ENCODE measurements at places on chromosomes 6 and 20.

DNA sequence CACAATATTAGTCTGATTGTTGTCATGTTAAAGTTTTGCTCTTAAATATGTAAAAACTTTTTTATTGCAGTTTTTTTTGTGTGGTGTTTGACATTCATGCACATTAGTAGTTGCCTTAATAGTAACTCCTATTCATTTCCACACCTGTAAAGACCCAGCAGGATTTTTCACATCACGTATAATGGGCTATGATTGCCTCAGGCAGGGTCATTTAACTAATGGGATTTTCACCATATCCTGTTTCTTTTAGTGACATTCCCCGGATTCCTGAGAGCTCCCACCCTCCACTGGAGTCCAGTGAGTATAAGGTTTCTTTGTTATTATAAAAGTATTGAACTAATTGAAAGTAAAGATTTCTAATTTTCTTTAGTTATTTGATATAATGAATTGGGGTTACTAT is 359.2 kb downstream of the RIMS1 start:
- DNase-seq, result no peak

DNA sequence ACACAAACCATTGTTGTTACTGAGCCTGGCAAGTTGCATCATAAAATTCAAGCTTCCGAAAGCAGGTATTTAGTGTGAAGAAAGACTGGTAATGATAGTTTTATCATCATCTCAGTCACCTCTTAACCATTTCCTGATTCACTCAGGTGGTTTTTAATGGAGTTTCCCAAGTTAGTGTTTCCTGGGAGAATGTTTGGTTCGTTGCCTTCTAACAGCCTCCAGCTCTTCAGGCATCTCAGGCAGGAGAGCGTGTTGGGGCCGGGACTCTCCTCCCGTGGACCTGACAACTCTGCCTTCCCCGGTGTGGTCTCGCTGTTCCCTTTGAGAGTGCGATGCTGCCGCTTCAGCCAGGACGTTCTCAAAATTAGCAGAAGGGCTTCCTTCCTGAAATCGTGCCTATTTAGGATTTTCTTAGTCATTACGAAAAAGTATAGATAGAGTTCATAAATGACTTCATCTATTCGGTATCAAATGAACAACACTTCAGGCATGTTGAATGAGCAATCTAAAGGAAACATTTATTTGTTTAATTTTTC is 105.0 kb upstream of the QKI start:
- DNase-seq, result no peak

GRCh38 chr6:144939921-144940320 is 654.8 kb downstream of the UTRN start:
- no peak for DNase-seq

DNA sequence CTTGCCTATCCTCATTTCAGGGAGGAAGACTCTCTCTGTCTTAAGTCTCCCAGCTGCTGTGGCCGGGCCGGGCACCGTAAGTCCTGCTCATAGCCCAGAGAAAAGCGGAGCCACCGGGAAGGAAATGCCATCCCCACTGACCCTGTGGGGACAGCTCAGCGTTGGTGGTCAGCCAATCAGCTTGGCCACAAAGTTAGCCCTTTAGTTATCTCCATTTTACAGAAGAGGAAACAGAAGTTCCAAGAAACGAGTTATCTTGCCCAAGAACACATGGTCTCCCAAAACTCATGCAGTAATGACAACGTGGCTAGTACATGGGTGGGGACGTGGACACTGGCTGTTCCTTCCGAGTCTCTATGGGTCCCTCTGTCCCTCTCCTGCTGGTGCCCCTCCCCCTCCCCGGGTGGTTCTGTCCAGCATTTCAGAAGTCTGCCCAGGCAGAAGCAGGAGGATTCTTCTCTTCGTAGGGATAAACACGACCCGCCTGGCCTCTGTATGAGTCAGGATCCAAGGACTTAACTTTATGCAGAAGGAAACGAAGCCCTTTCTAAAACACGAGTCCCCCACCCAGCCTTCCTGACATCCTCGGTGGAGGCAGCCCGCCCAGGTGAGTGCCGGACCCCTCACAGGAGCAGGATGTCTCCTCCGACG is 273.8 kb downstream of the CDH4 start:
- DNase-seq, result no peak

- no peak for DNase-seq
Observed at GRCh38 chr20:53059848-53060247, 87.7 kb downstream of the TSHZ2 start.

GRCh38 chr20:2246069-2246491 is 49.7 kb upstream of the TGM3 start:
- DNase-seq, result no peak

DNA sequence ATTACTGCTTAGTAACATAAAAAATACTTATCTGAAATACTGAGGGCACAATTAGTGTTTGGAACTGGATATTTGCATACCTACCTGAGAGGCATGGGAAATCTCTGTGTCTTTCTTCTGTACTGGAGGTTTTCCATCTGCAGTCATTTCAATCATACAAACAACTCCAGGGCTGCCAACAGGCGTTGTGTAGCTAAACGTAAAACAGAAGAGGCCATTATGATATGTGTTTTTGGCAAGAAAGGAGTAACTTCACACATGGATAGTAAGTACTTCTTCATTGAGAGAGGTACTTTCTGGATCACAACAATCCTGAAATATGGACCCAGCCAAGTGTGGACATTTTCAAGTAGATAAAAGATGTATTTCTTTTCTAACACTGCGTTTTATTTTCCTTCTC is 363.4 kb downstream of the PHF3 start:
- no peak for DNase-seq

DNA sequence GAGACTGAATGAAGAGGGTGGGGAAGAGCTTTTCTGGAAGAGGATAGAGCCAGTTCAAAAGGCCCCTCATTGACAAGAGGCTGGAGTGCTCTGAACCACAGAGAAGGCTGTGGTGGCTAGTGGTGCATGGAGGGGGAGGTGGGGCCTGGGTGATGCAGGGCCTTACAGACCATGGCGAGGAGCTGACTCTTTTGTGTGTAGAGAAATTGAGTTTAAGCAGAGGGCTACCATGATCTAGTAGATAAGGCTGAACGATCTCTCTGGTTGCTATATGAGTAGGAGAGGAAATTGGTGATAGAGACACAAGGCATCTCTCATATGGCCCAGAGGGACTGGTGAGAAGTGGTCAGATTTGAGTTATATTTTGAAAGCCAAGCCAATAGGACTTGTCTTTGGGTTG is 137.6 kb downstream of the UST start:
- no peak for DNase-seq
